Stimulated activated CD8-positive, alpha-beta memory T cell treated with anti-CD3 and anti-CD28 coated beads, Interleukin-15, amount 100 ng/mL, for 24 hours (primary cell): ENCODE measurements at places on chromosomes 3 and 15.

GRCh38 chr3:22106213-22106896, 355.3 kb upstream of the ZNF385D start:
- no peak for DNase-seq

DNA sequence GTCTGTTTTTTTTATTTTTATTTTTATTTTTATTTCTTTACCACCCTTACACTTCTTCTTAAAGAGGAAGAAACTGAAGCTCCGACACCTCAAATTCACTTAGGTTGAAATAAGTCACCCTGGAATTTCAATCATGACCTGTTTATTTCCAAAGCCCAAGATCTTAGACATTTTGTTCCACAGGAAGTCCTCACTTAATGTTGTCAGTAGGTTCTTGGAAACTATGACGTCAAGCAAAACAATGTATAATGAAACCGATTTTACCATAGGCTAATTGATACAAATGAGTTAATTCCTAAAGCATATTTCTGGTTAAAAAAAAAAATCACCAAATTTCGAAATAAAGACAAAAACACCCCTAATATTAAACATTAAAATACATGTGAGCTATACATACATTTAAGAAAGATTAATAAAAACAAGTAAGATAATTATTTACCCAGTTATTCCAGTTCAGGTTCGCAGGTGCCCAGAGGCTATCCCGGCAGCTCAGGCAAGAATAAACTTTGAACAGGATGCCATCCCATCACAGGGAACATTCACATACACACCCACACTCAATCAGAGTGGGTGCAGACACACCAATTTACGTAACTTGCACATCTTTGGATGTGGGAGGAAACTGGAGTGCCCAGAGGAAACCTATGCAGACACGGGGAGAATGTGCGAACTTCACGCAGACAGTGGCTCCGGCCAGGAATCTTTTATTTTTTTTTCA, 391.0 kb downstream of the RAP2B start:
- no peak for DNase-seq

DNA sequence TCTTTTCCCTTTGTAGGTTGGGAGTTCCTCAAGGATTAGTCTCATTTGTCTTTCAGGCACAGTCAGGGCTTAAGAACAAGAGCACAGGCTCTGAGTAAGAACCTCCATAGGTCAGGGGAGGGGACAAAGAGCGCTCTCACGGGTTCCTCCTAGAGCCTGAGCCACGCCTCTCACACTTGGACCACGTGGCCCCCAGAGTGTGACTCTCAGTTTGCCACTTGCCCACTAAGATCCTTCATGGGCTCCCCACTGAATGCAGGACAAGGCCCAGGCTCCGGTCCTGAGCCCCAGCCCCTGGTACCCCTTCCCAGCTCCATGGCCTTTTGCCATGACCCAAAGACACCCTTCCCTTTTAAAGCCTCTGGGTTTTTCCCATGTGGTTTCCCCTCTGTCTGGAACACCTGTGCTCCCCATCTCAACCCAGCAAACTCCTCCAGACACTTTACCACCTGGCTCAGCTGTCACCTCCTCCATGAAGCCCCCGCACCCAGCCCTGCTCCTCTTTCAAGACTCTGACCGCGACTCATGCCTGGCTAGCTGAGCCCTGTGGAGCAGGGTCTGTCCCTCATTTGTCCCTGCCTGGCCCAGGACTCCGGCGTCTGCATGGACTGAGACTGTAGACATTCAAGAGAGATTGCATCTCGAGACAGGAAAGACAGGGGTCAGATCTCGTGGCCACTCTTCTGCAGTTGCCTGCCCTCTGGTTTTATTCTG, 32.7 kb downstream of the IQSEC1 start:
- DNase-seq: peak; percentile 18

DNA sequence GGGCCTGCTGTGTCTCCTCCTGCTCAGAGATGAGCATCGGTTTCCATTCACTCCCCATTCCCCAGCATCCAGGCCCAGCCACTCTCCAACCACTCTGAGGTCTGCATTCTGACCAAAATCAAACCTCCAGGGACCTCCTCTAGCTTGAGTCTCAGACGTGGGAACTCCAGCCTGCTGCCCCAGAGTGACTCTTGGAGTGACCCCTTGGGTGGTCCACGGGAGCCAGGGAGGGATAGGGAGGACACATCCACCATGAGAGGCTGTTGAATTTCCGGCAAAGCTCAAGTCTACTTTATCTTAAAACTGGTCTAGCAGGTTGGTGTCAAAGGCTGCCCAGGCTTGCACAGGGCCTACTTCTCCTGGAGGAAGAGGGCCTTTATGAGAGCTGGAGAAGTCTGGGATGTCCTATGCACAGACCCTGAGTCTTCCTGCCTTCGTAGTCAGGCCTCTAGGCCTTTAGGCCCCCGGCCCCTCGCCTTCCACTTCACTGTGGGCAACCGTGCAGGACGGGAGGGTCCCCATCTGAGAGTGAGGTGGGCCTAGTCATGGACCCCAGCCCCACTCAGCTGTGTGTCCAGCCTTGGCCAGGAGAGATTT, 8.9 kb downstream of the CISH start:
- no peak for DNase-seq

- DNase-seq: no peak
Measured at GRCh38 chr15:55257012-55257670, 32.5 kb downstream of the RAB27A start.

- no peak for DNase-seq
Measured at GRCh38 chr3:195238081-195238571, 32.8 kb downstream of the XXYLT1 start.

DNA sequence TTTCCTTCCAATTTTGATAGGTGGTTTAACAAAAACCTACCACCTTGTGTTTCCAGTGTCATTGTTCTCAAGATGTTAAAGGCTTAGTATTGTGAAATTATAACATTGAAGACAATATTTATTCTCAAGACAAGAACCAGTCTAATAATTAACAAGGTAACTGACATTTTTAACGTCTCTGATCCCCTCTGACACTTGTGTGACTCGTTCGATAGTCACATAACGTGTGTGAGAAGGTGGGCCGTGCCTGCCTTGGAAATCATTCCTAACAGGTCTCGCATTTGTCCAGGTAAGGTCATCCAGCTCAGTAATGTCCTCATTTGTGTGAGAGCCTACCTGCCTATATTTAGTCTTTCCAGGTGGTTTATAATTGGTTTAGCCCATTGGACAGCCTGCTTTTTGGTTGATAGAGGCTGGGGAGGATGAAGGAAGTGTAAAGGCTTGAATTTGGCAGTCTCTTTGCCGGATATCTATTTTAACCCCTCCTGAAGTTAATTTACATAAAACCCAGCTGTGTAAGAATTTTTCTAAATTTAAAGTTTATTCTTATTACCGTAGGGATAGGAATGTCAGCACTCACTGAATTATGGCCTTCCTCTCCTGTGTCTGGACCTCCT, 94.4 kb downstream of the AKAP13 start:
- DNase-seq: no peak

GRCh38 chr15:63294359-63294758, 17.0 kb downstream of the APH1B start:
- no peak for DNase-seq

- DNase-seq: no peak
Measured at GRCh38 chr3:23662079-23662617, 143.6 kb upstream of the UBE2E1 start.

- DNase-seq: no peak
Measured at GRCh38 chr3:57971975-57972374, 36.2 kb upstream of the FLNB start.

GRCh38 chr3:119559441-119559963, at the start of gene CD80:
Gene CD80 (minus strand): TSS chr3:119559614. CDS start chr3:119557728, 1,886 bp downstream.
- no peak for DNase-seq

DNA sequence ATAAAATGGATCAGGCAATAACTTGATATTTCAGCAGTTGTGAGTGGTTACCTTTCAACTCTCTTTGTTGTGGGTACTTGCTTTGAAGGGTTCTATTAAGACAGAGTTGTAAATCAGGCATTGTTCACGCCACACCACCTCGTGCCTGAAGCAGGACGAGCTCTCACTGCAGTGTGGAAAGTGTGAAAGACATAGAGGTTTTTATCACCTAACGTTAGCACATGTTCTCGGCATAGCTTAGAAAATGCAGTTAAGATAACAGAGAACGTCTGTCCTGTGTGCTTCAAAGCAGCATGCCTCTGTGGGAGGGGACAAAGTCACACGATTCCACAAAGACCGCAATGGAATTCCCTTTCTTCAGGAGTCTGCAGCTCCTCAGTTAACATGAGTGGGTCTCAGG, 7.8 kb downstream of the ADAMTS17 start:
- DNase-seq: no peak

DNA sequence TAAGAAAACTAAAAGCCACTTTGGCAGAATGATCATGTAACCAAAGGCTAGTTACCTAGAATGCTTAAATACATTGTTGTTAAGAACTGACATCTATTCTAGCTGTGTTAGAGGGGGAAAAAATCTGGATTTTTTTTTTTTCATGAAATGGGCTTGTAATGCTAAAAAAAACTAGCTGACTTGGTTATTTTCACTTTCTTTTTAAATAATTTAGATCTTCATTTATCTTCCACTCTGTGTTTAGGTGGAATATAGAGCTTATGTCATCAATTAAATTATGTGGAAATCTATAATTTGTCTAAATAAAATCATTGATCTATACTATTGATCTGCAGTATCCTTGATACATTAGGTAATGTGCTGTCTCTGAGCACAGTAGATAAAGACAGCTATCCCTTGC, 217.4 kb downstream of the TCF12 start:
- no peak for DNase-seq

DNA sequence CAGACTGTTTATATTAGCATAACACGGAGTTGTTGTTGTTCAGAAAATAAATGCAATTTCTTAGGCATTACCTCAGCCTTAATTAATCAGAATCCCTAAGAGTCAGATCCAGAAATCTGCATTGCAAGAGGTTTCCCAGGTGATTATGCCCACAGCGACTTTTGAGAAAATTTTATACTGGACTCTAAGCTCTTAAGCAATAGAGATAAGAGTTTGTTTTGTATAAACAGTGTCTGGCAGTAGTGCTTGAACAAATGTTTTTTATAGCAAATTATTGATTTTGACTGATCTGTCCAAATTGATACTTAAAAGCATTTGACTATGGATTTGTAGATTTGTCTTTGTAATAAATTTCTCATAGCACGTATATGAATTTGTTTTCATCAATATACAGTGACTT, 92.8 kb downstream of the ZBBX start:
- DNase-seq: no peak

DNA sequence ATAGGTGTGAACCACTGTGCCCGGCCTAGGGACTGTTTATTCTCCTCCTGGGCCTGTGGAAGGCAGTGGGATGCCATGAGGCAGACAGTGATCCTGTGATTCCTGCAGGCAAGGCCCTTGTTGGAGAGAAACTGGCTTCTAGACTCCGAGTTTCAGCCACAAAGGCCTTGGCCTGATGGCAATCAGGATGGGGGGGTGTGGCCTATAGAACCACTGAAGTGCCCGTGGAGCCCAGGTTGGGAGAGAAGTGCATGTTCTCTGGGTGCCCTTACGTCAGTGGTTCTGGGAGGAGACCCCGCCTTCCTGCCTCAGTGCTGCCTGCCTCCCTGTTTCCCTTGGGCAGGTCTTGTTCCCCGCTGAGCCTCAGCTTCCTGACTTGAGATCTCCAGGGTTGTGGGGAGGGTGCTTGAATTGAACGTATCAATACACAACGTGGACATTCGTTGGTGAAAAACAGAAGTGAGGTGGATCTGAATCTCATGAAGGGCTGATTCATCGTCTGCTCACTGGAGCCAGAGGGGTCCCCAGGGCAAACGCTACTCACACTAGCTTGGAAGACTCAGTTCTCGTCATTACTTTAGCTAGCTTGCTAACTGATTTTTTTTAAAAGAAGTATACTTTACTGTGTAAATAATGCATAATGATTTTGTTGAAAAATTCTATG, 31.8 kb downstream of the IRAK2 start:
- DNase-seq: no peak

DNA sequence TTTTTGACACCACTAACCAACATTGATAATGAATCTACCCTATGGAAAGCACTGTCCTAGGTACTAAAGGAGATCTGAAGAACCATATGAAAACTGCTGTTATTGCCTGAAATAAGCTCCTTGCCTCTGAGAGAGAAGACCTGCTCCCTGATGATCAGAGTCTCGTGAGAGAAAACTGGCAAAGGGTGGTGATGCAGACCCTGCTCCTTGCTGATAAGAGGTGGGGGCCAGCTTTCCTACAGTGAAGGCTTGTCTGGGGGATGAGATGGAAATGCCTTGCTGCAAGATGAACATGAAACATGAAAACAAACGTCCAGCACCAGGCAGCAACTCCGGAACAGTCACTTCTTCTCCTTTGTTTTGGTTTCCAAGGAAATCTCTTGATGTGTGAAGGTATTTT, 31.9 kb downstream of the RASGRP1 start:
- no peak for DNase-seq

GRCh38 chr3:58521917-58522631, 14.9 kb downstream of the ACOX2 start:
- DNase-seq: no peak

DNA sequence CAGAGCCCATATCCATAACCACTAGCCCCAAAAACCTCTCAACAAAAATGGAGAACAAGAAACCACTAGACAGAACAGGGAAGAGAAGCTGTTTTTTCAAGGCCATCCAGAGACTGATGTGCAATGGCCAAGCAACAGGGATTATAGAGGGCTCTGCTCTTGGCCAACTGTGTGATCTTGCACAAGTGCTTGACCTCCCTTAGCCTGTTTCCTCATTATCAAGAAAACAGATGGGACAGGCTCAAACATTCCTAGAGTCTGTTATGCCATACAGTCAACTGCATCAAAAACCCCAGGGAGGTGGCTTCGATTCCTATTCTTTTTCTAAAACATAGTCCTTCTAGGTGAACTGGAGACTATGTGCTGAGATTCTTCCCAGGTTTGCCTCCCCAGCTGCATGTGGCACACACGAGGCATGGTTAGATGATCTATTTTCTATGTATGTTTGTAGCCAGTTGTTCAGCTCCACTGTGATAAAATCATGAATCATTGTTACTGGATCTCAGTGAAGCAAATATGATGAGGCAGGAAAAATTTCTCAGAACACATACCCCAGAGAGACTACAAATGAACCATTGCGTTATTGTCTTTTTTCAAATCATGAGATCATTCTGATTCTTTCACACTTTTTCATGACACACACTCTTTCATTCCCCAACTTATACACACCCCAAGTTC, 132.9 kb upstream of the TGFBR2 start:
- DNase-seq: no peak

DNA sequence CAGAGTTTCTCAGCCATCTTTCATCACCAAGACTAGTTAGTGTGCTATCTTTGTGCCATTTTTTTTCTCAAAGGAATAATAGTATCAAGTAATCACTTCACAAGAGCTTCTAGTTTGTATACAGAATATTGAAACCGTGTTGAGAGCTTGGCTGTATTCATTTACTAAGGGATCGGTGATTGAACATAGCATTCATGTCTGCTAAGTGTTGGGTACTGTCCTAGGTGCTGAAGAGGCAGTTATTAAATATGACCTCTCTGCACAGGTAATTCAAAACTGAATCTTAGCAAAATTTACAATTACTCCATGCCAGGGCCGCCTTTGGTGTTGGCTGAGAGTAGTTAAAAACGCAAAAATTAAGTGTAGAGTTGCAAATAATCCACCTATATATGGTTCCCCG, 355.3 kb upstream of the RORA start:
- no peak for DNase-seq
